KG1 (cell line): ENCODE measurements at places on chromosomes 1 and 21.

DNA sequence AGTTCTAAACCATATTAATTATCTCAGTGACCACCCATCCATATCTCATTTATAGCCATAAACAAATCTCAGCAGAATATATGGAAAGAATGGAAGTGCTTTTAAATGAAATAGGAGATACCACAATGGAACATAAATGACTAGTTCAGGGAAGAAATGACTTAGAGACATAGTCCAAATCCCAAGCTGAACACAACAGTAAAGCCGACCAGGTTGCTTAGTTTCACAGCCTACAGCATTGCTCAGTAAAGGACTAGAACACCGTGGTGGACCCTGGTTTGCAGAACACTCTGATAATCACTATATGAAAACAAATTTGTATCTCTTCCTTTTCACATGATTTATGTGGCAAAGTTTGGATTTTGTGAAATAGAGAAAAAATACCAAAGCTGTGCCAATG, 40.3 kb downstream of the MYSM1 start:
- no peak for DNase-seq

- no peak for DNase-seq
Measured at GRCh38 chr1:15254559-15254958, 7.5 kb downstream of the FHAD1 start.

GRCh38 chr1:224373008-224373590, 16.4 kb downstream of the CNIH4 start:
- no peak for DNase-seq

DNA sequence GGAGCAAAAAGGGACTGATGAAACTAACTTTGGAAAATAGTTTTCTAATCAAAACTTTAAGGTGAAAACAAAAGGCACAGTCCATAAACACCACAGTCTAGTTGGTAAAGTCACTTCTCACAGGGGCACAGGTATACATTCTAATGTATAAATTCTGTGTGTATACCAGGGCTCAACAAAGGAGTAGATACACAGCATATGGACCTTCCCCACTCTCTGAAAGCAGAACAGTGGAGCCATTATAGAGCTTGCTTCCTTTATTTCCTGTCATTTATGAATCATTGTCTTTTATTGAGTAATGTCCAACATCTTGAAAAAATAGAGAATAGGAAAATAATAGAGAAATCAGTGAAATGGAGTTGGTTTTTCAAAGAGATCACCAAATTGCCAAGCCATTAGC, 746.5 kb upstream of the CHRM3 start:
- DNase-seq, result no peak

- no peak for DNase-seq
Measured at GRCh38 chr21:45767071-45768006, 123.8 kb downstream of the PCBP3 start.

DNA sequence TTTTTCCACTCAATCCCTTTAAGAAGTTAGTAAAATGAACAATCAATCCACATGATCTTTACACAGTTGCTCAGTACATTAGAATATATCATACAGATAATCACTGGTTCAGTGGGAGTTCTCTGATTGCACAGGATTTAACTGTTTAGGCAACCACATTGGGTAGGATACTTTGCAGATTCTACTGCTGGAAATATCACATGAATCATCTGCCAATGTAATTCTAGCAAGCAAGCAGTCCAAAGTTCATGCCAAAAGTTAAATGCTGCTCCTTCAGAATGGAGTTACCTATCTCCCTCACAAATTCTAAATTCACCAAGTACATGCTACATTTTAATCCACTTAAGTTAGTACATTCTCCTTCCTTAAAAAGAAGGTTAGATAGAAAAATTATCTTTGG, 52.4 kb downstream of the NEGR1 start:
- no peak for DNase-seq

GRCh38 chr1:81832573-81832972, 31.8 kb downstream of the ADGRL2 start:
- no peak for DNase-seq

GRCh38 chr1:7964476-7964875, 3.0 kb downstream of the PARK7 start:
- no peak for DNase-seq

DNA sequence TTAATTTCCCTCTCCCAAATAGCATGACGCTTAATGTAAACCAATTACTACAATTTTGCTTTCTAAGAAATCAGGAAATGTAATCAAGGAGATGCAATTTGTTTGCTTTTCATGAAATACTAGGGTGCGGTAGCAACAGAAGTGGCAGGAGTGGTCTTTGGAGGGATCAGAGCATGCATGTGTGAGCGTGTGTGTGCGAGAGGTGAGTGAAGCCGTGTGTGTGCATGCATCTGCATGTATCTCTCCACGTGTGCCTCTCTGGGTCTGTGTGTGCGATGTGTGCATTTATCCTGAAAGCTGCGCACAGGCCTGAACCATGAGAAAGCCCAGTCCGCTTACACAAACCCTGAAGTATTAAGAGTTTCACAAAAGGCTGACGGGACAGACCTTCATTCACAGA, 249.8 kb upstream of the C1orf174 start:
- DNase-seq, result no peak

- DNase-seq, result peak; percentile 21
Measured at GRCh38 chr1:966704-967300, 520 bp downstream of the PLEKHN1 start.

- DNase-seq, result no peak
Measured at GRCh38 chr1:176896216-176896615, 268.3 kb downstream of the ASTN1 start.

- no peak for DNase-seq
Measured at GRCh38 chr1:231432996-231433395, 10.9 kb upstream of the EGLN1 start.

DNA sequence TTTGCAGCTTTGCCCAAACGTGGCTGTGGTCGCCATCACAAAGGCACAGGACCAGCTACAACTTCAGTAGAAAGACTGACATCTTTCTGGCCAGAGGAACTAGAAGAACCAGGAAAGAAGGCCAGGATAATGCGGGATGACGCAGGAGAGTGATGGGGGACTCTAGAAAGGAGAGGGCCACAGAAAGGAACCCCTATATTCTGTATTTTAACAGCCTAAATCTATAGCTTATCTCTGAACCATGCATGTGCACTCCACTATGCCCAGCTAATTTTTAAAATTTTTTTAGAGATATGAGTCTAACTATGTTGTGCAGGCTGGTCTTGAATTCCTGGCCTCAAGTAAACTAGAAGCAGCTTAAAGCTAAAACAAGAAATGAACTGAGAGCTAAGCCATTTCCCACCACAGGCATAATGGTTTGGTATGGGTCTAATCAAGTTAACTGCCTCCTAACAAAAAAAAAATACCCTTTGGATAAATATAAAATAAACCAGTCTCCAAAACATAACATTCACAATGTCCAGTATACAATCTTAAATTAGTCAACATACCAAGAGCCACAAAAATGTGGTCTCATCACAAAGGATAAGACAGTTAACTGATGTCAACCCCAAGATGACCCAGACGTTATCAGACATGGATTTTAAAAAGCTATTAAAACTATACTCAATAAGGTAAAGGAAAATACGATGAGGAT, 18.0 kb downstream of the LTN1 start:
- no peak for DNase-seq

- no peak for DNase-seq
Measured at GRCh38 chr21:36155603-36156338, 853 bp upstream of the DOP1B start.

- DNase-seq, result no peak
Measured at GRCh38 chr1:39895731-39896480, 5.8 kb downstream of the MYCL start.

GRCh38 chr1:8871539-8871935, 6.9 kb downstream of the ENO1 start:
- no peak for DNase-seq

- DNase-seq, result no peak
Measured at GRCh38 chr1:59601041-59601441, 213.7 kb upstream of the HOOK1 start.

- no peak for DNase-seq
Measured at GRCh38 chr1:51299981-51300670, 30.2 kb downstream of the TTC39A start.

DNA sequence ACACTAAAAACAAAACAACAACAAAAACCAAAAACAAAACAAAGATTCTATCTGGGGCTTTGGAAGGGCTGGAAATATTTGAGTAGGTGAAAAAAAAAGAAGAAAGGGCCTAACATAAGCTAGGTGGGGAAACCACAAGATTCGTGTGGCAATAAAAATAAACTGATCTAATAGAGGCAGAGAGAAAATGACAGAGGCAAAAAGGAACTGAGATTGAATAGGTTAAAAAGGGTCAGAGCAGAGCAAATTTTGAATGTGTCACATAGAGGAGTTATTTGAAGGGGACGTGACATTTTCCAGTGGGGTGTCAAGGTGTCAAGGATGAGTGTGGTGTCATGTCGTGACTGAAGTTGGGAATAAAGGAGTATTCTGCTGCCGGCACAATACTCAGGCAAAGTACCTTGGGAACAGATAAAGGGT, 65.2 kb upstream of the RALGPS2 start:
- no peak for DNase-seq

DNA sequence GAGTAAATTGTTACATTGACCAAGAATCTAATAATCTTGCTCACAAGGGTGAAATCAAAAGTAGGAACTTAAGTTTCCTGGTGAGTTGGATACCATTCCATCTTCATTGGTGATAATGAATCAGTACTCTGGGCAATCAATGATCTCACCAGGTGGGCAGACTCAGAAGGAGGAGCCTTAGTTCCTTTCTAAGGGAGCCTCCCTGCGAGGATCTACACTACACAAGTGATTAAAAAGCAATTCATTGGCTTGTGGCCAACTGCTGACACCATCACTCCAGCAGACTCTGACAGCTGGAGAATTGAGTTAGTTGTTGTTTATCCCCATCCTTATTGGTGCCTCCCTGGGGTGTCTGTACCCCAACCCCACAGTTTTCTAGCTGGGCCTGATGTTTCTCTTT, 84.1 kb upstream of the VANGL1 start:
- DNase-seq, result no peak

DNA sequence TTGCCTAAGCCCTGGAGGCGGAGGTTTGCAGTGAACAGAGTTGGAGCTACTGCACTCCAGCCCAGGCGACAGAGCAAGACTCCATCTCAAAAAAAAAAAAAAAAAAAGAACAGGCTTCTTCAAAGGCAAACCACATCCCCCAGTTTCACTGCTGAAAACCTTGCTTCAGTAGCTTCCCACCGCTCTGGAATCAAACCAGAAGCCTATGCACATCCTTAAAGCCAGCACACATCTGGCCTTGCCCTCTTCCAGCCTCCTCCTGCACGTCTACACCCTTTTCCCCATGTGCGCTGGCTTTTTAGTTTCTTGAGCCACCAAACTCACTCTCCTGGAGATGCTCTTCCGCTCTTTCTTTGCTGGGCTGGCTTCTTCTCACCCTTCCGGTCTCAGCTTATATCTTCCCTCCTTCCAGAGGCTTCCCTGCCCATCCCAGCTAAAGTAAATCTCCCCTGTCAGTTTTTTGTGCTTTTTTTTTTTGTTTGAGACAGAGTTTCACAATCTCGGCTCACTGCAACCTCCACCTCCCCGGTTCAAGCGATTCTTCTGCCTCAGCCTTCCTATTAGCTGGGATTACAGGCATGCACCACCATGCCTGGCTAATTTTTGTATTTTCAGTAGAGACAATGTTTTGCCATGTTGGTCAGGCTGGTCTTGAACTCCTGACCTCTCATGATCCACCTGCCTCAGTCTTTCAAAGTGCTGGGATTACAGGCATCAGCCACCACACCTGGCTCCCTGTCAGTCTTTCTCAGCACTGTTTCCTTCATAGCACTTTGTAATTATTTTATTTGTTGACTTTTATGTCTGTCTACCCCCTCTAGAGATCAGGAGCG, 42.0 kb upstream of the ID3 start:
- no peak for DNase-seq

- no peak for DNase-seq
Measured at GRCh38 chr1:78424720-78425119, 66.1 kb upstream of the PTGFR start.

GRCh38 chr1:94191216-94191615, 46.2 kb downstream of the ARHGAP29 start:
- DNase-seq, result no peak

- DNase-seq, result no peak
Measured at GRCh38 chr1:159007726-159008125, 2.0 kb upstream of the IFI16 start.

DNA sequence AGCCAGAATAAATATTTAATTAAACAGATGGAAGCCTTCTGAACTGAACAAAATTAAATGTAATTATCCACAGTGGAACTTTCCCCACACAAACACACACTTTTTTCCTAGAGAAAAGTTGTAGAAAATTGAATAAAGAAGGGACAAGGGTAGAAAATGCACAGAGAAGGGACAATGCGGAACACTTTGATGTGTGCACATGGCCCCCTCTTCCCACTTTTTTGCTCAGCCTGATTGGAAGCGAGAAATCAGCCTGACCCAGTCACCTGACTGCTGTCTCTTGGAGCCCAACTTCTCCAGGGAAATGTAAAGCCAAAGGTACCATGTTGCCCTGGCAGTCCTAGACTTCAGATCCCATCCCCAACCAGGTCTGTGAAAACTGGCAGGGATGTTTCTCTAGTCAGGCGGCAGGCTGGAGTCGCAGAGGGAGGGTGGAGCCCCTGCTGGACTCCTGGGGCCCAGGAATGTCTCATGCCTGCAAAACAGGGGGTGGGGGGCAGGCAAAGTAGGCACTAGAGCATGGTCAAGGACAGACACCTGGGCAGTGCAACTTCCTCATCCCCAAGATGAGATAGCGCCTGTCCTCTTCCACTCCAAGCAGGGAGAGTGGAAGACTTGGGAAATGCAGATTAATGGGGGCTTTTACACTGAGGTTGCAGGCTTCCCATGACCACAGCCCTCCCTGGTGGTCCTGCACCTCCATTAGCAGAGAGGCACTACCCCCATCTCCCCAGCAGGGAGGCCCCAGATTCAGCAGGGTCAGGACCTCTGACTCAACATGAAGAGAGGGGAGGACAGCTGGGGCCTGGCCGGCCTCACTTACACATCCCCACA, 2.8 kb downstream of the CERS2 start:
- no peak for DNase-seq

GRCh38 chr21:32921632-32922230, 104.0 kb upstream of the OLIG2 start:
- DNase-seq, result no peak

GRCh38 chr1:23369335-23370013, at the start of gene ZNF436:
Gene ZNF436, minus strand, starts transcription at chr1:23369836. Its CDS starts 1,831 bp downstream, at chr1:23368005.
- DNase-seq, result peak; percentile 78
